ENCODE measurements at places on chromosomes 16 and 17. TPM values are rescaled to one million over a fixed set of nuclear protein-coding genes. Genes with fewer than 3 reads are reported as not detected.

DNA sequence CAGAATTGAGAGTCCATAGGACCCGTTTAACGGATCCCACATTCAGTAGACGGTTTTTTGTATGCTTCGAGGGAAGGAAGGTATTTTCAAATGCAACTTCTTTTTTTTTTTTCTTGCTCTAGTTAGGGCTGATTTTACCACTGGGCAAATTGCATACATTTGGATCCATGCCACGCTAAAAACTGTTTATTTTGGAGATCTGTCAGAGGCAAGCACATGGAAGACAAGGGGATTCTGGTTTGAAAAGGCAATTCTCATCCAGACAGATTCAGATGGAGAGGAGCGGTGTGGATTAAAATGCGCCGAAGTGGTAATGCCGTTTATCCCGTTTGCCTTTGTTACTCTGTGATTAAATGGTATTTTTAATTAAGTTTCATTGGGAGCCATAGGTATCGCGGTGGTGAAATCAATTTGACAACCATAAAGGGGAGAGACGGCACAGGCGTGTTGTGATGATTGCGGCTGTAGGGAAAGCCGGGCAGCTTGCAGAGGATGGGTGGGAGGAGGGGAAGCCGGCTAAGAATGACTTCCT, 170.4 kb downstream of the IRX3 start:
- DNase-seq = no peak

- no peak for DNase-seq
Observed at GRCh38 chr16:23290189-23291062, 11.7 kb upstream of the SCNN1B start.

GRCh38 chr17:12410717-12411116, 255.0 kb upstream of the MYOCD start:
- DNase-seq = no peak

- DNase-seq = no peak
Observed at GRCh38 chr17:41492351-41492750, 2.6 kb upstream of the KRT36 start.

GRCh38 chr16:49484451-49484849, 110.8 kb downstream of the C16orf78 start:
- peak; percentile 74 for DNase-seq

KRTAP4-6 gene
- not detected for total RNA-seq

ACSM5 gene
- 0.40 TPM for total RNA-seq

DNA sequence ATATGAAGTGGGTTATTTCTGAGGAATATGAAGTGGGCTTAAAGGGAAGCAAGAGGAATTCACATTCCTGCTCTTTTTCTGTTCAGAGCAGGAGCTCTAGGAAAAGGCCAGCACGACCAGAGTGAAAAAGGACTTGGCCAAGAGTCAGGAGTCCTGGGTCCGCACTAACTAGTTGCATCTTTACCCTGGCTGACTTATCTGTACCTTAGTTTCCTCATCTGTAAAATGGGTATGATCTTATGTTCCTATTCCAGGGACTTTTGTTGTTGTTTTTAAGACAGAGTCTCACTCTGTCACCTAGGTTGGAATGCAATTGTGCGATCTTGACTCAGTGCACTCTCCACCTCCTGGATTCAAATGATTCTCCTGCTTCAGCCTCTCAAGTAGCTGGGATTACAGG, 52.5 kb downstream of the CNGB1 start:
- no peak for DNase-seq

TMEM220 gene
- total RNA-seq = 26.1 TPM

GAN gene
- 16.7 TPM for total RNA-seq

- DNase-seq = peak; percentile 77
Observed at GRCh38 chr16:87383505-87384161, at the start of gene FBXO31. Gene FBXO31, minus strand, starts transcription at chr16:87383776. Its CDS starts 32 bp downstream, at chr16:87383744.

DNAI2 gene
- not detected for total RNA-seq

DNA sequence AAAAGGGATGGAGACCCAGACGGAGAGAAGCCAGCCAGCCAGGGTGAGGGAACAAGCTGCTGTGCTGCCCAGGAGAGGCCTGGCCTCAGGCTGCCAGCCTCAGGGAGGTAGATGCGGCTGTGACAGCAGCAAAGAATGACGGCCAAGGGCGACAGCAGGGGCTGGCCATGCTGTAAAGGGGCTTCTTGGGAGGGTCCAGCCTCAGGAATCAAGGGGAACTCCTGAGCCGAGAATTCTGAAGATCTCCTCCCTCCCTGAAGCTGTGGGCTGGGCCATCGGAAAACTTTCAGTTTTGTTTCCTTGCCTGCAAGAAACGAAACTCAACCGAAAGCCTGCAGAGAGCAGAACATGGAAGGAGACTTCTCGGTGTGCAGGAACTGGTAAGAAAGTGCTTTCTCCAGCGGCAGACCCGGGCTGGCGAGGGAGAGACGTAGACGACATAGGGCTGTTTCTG, at the start of gene XAF1:
XAF1 (plus strand) TSS at position 316 of the 454 bp plus-strand sequence; CDS start at position 349, 33 bp downstream.
- DNase-seq = peak; percentile 50

KRT40 gene
- 0.21 TPM for total RNA-seq

CBFA2T3 gene
- total RNA-seq = 10.5 TPM

RPL26 gene
- 1,187 TPM for total RNA-seq

SEZ6L2 gene
- 11.1 TPM for total RNA-seq

GRCh38 chr17:76924345-76925342, 56.4 kb downstream of the MGAT5B start:
- DNase-seq = no peak

SMTNL2 gene
- total RNA-seq = 0.25 TPM

STH gene
- not detected for total RNA-seq

DNA sequence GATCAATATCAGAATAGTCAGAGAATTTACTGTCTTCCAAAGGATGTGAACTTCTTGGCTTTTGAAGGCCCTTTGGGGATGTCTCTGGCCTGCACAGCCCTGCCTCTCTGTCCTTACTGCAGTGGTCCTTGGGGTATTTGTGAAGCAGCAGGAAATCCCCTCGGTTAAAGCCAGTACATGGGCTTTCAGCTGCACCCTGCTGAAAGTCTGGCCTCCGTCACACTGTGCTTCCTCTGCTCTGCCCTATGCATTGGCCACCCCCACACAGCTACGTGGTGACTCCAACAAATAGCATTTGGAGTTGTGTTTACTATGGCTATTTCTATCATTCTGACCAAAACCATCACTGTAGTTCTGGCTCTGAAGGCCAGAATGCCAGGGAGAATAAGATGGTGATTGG, 21.2 kb downstream of the SYCE1L start:
- no peak for DNase-seq

DNA sequence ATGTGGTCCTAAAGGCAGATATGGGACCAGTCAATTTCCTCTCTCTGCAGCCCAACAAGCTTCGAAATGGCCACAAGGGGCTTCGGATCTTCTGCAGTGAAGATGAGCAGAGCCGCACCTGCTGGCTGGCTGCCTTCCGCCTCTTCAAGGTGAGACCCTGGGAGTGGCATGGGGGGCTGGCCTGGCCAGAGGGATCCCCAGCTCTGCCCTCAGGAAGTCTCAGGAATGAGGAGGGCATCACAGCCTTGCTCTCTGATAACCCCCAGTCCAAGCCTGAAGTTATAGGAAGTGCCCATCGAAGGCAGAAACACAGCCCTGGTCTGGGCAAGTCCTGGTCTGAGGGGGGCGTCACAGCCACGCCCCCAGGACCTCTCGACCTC, 7.1 kb downstream of the GRB7 start:
- no peak for DNase-seq

GRCh38 chr17:49361129-49361901, 735 bp downstream of the ZNF652 start:
- peak; percentile 68 for DNase-seq

DNA sequence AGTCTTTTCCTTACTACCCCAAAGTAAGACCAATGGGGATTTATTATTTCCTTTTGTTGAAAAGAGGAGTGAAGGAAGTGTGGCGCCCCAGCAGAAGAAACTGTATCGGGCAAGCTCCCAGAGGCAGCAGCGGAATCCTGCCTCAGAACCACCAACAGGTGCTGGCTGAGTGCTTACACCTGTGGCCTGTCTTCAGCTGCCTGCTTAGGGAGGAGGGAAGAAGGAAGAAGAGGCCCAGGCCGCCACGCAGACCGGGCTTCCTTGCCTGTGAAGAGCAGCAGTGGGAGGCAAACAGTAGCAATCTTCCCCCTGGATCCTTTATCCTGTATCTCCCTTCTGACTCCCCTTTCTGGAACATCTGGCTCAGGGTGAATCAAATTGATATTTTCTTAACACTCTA, 134.7 kb downstream of the AATF start:
- no peak for DNase-seq

WNT9B gene
- total RNA-seq = not detected

DNA sequence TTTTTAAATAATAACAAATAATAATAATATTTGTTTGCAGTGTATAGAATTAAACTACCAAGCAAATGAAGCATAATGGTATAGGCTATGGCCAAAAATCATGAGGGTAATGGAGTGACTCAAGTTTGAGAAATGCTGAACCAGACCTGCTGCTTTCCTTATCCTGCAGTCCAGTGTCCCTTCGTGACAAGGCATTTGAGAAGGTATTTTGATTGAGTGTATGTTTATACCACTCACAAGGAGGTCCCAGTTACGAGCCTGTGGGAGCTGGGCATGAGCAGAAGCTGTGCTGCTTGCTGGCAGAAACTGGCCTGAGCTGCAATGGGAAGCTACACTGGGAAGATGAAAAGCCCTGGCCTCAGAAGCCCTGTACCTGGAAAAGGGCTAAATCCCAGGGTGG, 50.3 kb downstream of the GNAO1 start:
- no peak for DNase-seq

RCVRN gene
- 0.28 TPM for total RNA-seq

DNA sequence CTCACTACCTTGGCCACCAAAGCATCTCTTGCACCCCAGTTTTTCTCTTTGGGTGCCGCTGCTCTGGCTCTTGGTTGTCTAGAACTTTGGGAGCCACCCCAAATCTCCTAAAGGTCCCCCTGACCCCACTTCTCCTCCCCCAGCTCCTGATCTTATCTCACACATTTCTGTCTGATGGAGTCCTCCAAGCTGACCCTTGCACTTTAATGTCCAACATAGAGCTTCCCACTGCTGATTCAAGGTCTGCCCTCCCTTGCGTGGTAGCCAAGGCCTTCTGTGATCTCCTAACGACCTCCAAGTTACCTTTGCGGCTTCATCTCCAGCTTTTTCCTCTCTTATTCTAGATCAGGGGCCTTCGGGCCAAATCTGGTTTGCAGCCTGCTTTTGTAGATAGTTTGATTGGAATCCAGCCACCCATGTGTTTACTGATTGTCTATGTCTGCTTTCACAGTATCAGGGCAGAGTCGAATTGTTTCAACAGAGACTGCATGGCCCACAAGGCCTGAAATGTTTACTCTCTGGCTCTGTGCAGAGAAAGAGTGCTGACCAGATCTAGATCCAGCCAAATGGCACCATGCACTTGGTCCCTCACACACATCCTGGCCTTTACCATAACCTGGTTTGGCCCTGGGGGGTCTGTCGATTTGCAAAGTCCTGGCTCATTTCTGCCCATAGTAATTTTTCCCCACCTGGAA, 168.6 kb downstream of the HAPSTR1 start:
- DNase-seq = no peak

TNK1 gene
- 24.9 TPM for total RNA-seq

REXO5 gene
- total RNA-seq = 3.0 TPM

DNA sequence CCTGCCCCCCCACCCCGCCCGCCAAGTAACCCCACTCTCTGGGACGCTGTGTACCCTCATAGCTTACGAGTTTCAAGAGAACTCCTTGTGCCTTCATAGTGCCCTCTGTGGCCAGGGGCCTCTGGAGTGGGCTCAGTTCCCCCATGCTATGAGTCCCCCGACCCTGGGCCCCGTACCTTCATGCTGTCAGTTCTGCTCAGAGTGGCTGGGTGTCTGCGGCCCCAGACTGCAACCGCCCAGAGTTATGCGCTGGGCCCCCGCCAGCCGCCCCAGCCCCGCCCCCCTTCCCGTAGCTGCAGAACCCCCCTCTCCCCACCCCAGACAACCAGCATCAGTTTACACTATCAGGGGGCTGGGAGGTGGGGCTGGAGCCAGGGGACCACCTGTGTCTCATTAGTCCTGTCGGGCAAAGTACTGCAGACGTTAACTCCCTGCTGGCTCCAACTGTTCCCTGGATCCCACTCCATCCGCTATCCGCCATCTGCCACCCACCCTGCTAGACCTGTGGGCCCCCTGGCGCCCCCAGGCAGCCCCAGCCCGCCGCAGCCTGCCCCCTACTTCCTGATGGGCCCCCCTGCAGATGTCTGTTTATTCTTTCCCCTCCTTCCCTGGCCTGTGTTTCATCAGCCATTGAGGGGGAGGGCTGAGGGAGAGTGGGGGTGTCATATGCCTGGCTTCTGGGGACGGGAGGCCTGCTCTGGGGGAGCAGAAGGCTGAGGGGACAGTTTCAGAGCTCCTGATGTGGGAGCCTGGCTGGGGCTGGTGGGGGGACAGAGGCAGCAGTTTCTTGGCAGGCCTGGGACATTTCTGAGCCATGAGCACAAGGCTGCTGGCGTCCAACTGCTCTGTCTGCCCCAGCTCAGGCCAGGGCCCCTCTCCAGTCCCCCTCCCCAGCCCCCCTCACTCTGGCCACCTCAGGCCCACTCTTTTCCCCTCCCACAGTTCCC, at the start of gene MFAP4:
MFAP4 (minus strand) TSS at position 217 of the 947 bp plus-strand sequence; CDS start at position 182, 35 bp downstream.
- DNase-seq = no peak

DNA sequence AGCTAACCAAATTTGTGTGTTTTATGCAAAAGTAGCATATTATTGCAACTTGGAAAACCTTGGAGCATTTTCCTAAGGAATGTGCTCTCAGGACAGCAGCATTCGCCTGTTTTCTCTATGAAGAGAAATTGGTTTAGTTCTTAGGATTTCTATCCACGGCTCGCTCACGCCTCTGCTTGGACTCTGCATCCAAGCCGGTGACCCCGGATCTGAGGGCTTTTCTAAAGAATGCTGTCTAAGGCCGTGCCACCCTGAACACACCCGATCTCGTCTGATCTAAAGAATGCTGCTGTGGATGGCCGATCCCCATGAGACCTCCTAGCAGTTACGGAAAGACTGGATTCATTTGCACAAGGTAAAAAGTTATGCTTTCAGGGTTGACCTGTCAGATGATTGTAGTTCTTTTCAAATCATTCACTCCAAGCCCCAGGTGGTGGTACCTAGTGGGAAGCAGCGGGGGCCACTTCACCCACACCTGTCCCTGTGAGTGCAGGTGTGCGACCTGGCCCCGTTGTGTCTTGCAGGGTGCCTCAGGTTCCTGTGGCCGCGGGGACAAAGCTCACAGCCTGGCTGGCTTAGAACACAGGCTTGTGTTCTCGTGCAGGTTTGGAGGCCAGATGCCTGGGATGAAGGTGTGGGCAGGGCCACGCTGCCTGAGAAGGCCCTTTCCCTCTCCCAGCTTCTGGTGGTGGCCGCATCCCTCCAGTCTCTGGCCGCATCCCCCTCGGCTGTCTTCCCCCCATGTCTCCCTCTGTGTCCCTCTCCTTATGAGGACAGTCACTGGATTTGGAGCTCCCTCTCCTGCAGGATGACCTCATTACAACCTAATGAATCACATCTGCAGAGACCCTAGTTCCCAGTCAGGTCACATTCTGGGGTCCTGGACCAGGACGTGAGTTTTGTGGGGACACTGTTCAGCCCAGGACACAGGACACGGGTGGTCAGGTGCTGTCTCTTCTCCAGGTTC, 71.1 kb downstream of the BANP start:
- DNase-seq = no peak

- peak; percentile 45 for DNase-seq
Observed at GRCh38 chr17:81927152-81927652, 333 bp downstream of the MAFG start.

GRCh38 chr17:28133562-28133970, 91.1 kb downstream of the NLK start:
- no peak for DNase-seq

NPB gene
- 0.11 TPM for total RNA-seq

- DNase-seq = peak; percentile 48
Observed at GRCh38 chr17:73643001-73643851, 1.0 kb downstream of the SDK2 start.

- DNase-seq = no peak
Observed at GRCh38 chr16:4700380-4700996, 7.1 kb downstream of the NUDT16L1 start.
